ENCODE measurements at places on chromosomes 16 and 17.

GRCh38 chr16:1163567-1164055, 10.7 kb downstream of the CACNA1H start:
- peak; percentile 27 for DNase-seq

DNA sequence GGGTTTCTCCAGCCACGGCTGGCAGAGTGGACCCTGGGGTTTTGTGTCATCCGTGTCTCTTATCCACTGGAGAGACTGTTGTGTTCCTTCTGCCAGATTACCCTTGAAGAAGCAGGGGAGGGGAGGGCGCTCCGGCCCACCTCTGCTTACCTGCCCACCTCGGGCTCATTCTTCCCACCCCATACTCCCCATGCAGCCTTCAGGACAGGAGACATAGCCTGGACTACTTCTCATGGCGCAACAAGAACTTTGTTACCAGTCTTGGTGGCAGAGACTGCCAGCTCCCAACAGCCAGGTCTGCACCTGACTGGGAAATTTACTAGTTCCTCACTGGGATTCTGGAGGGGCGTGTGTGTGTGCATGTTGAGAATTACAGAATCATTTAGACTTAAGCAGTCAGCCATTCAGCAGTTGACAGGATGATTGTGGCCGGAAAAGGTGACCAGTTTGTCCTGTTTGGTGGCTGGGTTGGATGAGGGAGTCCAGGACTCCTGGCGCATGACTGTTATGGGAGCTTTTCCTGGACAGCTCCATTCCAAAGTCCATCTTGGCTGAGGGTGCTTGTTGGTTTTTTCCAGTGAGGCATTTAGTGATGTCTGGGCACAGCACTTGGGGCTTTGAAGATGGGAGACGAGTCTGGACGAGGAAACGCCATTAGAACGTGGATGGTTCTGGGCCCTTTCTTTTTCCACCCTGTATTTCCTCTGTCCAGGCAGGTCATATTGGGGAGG, 8.7 kb downstream of the GSE1 start:
- DNase-seq = no peak

DNA sequence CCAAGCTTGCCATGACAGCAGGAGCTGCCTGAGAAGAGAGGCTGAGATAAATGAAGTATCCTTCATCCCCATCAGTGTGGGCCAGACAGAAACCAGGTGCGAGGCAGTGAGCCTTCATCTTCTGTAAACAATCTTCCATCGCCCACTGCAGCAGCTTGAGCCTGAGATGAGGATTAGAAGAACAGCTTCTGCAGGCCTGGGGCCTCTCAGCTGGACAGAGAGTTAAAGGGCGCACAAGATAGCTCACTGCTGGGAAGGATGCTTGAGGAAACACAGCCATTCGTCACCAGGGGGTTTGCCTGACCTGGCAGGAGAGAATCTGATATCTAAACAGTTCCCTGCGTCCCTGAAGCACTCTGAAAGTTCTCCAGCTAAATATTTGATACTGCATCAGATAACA, 27.1 kb downstream of the HOXB1 start:
- no peak for DNase-seq

DNA sequence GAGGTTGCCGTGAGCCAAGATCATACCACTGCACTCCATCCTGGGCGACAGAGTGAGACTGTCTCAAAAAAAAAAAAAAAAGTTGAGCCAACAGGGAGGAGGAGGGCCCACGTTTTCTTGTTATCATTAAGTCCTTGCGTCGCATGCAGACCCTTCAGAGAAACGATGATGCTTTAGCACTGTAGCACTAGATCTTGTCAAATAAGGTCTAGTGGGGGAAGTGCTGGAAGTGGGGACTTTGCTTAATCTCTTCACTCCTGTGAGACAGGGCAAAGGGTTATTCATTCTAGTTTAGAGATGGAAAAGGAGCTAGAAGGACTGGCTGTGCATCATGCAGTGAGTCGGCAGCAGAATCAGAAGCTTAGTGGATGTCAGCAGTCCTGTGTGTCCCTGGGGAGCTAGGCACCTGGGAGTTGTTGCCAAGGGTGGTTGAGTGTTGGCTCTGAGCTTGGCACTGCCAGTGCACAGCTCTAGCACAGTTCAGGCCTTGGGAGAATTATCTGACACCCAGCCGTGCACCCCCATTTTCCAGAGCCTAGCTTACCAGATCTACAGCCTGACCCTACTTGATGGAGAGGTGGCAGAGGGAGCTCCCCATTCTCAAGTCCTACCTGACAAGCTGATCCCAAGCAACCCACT, 33.4 kb upstream of the TBX2 start:
- DNase-seq = no peak

- DNase-seq = no peak
Measured at GRCh38 chr17:65156185-65156834, 19.1 kb downstream of the RGS9 start.

DNA sequence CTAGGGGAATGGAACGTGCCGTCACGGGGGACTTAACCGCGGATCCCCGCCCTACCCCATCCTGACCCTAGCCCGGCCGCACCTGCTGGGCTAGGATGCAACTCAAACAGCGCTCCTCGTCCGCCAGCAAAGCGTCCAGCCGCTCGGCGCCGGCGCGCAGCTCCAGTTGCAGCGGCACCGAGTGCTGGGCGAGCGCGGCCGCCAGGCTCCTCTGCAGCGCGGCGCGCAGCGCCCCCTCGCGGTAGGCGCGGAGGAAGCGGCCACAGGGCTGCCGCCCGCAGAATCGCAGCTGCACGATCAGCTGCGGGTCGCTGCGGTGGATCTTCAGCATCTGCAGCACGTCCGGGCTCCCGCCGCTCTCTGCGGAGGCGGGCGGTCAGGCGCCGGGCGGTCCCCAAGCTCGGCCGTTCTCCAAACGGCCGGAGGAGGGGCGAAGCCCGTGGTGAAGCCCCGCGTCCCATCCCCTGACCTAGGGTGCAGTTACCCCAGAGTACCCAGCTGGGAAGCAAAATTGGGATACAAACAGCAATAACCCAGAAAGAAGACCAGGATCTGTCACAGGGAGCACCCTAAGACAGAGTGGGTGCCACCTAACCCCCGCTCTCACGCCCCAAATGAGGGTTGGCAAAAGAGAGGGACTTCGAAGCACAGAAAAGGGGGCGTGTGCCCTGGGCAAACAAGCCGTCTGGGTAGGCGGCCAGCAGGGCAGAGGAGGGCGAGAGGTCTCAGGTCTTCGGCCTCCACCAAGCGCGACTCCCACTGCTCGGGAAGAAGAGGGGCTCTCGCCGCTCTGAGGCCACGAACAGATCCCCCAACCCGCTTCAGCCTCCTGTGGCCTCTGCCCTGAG, 4.2 kb downstream of the TRADD start:
- peak; percentile 64 for DNase-seq

GRCh38 chr16:86157616-86158247, 258.8 kb downstream of the IRF8 start:
- DNase-seq = no peak

DNA sequence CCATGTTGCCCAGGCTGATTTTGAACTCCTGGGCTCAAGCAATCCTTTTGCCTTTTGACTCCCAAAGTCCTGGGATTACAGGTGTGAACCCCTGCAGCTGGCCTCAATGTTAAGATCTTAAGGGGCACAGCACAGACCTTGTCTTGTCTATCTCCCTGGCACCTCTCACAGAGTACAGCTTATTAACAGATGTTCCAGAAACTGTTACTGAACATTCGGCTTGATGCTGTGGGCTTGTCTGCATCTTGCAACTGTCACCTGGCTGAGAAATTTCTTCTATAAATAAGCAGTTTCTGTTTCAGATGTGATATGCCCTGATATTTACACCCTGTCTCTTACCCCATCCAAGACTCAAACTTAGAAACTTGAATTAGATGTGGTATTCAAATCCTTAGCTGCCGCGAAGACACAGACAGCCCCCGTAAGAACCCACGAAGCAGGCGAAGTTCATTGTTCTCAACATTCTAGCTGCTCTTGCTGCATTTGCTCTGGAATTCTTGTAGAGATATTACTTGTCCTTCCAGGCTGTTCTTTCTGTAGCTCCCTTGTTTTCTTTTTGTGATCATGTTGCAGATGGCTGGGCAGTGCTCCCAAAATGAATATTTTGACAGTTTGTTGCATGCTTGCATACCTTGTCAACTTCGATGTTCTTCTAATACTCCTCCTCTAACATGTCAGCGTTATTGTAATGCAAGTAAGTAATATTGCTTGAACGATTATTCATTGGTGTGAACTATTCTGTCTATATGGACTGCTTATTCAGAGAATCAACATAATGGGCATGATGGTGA, at the start of gene TNFRSF17:
TNFRSF17 (plus strand) TSS at position 450 of the 791 bp plus-strand sequence; CDS start at position 565, 115 bp downstream.
- no peak for DNase-seq

- DNase-seq = peak; percentile 68
Measured at GRCh38 chr17:50052822-50053653, 2.9 kb upstream of the ITGA3 start.

- no peak for DNase-seq
Measured at GRCh38 chr16:52501746-52502145, 45.2 kb downstream of the TOX3 start.

GRCh38 chr16:75931043-75931442, 204.8 kb upstream of the CPHXL start:
- DNase-seq = peak; percentile 52

DNA sequence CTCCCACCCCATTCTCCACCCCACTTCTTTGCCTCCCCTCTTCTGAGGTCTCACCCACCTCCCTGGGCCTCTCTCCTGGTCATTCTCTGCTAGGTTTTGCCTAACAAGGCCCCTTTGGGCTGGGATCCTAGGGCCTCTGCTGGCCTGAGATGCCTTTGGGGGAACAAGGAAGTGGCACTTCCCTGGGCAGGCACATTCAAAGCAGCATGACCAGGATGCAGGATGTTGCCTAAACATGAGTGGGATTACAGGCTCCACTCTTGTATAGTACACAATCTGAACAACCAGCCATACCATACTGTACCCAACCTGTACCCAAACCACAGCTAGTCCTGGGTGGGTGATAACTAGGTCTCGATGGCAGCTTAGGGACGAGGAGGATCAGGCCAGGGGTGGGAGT, 9.0 kb downstream of the GALK1 start:
- no peak for DNase-seq

DNA sequence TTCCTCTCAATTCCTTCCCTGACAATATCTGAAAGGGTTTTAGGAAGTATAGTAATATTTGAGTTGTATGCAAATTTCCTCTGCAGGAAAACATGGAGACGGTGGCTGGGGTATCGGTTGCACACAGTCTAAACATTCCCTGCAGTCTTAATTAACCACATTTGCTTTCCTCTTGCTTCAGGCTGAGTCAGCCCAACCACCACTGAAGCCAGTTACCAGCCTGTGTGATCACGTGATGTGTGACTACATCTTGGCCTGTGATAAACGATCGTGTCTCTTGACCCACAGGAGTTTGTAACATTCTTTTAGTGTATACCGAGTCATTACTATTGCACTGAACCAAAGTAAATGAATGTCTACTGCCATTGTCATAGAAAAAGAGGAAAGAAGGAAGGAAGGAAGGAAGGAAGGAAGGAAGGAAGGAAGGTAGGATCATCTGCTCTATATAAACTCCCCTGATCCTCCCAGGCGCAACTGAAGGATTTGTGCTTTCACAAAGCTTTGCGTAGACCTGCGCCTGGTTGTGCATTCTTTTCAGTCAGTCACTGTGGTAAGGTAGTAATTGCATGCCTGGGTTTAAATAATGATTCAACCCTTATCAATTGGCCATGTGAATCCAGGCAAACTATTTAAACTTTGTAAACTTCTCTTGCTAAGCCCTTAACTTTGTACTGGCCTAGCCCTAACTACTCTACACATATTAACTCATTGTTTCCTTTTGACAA, 280.6 kb upstream of the SALL1 start:
- peak; percentile 96 for DNase-seq

- no peak for DNase-seq
Measured at GRCh38 chr17:81241203-81241602, 2.1 kb downstream of the NDUFAF8 start.

- DNase-seq = peak; percentile 48
Measured at GRCh38 chr16:70253291-70254106, 1.8 kb upstream of the EXOSC6 start.

DNA sequence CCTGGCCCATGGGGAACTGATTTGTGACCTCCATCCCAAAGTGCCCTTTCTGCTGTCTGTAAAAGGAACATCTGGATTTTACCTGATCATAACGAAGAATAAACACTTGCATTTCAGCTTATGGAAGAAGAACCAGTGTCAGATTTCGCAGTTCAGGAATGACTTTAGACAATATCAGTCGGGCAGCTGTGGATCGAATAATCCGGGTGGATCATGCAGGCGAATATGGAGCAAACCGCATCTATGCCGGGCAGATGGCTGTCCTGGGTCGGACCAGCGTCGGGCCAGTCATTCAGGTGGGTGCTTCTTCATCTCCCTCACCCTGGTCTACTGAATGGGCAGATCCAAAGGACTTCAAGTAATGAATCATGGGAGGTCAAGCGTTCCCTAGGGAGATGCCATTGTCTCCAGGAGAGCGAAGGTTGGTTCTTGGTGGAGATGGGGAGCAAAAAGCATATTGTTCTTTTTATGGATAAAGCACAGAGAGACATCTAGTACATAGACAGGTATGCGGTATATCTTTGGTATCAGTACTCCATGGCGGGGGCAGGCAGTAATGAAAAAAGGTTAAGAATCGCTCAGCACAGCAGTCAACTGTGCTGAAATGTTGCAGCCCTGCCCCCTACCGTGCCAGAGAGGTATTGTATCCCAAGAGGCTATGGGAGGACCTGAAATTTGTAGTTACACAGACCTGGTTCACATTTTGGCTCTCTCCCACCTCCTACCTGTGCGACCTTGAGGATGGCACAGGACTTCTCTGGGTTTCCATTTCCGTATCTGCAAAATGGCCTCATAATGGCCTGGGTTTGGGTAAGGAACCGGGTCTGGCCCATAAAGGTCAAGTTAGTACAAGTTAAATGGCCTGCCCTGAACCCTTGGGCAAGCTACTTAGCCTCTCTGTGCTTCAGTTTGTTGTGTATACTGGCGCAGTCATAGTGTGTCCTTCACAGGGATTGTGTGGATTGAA, 4.7 kb downstream of the COQ7 start:
- peak; percentile 44 for DNase-seq

DNA sequence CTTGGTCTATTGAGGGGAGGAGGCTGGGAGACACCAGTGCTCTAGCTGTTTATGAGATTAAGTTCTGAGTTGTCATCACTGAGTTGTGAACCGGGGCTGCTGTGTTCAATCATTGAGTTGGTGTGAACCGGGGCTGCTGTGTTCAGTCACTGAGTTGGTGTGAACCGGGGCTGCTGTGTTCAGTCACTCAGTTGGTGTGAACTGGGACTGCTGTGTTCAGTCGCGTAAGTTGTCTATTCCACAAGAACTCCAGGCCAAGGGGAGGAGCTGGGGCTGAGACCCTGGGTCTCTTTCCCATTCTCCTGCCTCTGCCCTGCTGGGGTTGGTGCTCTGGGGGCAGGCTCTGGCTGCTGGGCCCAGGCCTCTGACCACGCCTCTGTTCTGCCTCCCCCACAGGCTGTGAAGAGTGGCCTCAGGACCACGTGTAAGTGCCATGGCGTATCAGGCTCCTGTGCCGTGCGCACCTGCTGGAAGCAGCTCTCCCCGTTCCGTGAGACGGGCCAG, 24.5 kb downstream of the WNT9B start:
- no peak for DNase-seq

DNA sequence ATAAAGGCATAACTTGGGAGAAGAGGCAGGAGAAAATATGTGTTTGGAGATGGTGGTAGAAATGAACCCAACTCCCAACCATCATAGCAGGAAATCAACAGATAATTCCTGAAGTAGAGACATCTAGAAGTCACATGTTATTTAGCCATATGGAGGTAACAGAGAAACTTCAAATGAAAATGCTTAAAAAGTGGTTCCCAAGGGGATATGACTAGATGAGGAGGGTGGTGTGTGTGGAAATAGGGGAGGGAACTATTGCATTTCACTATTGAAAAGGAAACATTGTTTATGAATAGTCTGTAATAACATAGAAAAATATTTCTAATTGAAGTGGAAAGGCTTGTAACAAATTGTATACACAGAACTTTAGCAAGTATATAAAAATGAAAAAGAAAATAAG, 412.0 kb downstream of the SHISA9 start:
- DNase-seq = no peak

- DNase-seq = no peak
Measured at GRCh38 chr16:57985204-57986181, 14.6 kb upstream of the CNGB1 start.
